AG20443 (cell line): ENCODE measurements at places on chromosomes 6 and 20.

- DNase-seq, result no peak
Measured at GRCh38 chr6:43623880-43624785, 4.9 kb downstream of the GTPBP2 start.

GRCh38 chr6:134063121-134063965 lies 10.9 kb upstream of the SLC2A12 start:
- DNase-seq, result no peak

- no peak for DNase-seq
Measured at GRCh38 chr6:96065213-96065612, 49.4 kb downstream of the FUT9 start.

DNA sequence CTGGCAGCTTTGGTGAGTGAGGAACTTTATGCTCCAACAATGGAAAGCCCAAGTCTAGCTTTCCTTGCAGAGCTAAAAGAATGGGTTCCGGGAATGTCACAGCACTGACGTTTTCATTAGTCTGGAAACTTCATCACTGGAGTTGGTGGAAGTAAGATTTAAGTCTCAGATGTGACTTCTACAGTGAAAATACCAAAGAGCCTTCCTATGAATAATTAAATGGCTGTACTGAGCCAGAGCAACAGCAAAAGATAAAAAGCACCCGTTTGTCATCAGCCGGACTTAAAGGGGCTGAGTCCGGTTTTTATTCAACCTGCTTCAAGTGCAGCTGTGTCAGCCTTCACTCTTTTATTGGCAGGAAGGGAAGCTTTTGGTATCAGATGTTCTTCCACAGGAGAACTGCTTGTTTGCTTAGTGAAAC lies 46.5 kb upstream of the SHLD1 start:
- no peak for DNase-seq

- peak; percentile 12 for DNase-seq
Measured at GRCh38 chr6:34247481-34248197, 1.2 kb downstream of the SMIM29 start.

- DNase-seq, result no peak
Measured at GRCh38 chr6:131768964-131769363, 38.9 kb upstream of the ENPP1 start.

GRCh38 chr6:33442283-33442682 lies 12.1 kb upstream of the ZBTB9 start:
- DNase-seq, result peak; percentile 4
